Renal cortex interstitium (tissue), 15 donors: ENCODE measurements at places on chromosomes 6 and 20. TPM values are rescaled to one million over a fixed set of nuclear protein-coding genes. Genes with fewer than 3 reads are reported as not detected.

The TULP1 gene
- polyA plus RNA-seq = 3.1 TPM

The TRDN gene
- polyA plus RNA-seq = 3.0 TPM

DNA sequence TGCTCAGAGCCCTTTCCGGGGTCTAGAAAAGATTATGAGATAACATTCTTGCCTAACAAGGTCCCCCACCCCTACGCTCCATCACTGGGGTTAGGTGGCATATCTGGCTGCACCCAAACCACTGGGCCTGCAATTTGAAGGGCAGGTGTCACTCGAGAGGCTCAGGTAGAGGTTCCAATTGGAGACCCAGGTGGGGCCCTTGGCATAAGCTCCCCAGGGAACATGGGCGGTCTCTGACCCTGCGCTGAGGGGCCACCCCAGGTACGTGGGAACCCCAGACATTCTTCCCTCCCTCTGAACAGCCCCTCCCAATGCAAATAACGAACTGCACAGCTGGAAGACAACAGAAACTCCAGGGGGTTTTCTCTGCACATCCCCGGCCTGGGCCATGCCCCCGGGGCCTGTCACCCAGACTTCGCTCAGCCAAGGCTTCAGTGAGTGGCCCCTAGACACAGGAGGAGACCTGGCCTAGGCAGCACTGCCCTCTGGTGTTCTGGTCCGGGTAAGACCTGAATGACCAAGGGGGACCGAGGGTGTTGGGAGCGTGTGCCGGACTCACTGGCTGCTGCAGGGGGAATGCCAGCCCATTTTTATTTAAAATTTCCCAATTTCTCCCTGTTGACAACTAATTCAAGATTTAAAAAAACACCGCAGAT lies 47.5 kb downstream of the DSTN start:
- no peak for DNase-seq

- DNase-seq = no peak
Measured at GRCh38 chr6:15458021-15458459, 204.8 kb downstream of the DTNBP1 start.
